ENCODE measurements at places on chromosomes 12 and 14.

DNA sequence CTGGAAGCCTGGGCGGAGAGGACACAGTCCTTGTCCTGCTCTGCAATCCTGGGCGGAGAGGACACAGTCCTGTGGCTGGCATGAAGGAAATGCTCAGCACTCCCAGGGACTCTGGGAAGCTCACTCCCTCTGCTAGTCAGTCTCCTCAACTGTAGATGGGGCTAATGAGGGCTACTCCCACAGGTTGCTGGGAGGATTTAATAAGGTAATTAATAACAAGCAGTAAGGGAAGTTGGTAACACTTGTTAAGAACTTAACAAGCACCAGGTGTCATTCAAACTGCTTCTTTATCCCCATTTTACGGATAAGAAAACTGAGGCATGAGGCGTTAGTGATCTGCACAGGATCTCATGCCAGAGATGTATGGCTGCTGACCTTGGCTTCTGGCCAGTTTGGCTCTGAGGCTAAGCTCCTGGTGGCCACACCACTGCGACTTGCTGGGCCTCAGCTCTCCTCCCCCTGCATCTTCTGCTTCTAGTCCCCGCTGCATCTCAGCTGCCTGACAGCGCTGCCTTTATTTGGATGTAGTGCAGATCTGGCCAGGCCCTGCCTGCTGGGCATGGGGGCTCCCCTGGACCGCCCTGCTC, 54.1 kb upstream of the BEGAIN start:
- DNase-seq = no peak

- no peak for DNase-seq
These were observed 70.1 kb downstream of the CLIP1 start for GRCh38 chr12:122352394-122352793.

GRCh38 chr14:31692376-31692781, 131.2 kb downstream of the NUBPL start:
- DNase-seq = no peak

DNA sequence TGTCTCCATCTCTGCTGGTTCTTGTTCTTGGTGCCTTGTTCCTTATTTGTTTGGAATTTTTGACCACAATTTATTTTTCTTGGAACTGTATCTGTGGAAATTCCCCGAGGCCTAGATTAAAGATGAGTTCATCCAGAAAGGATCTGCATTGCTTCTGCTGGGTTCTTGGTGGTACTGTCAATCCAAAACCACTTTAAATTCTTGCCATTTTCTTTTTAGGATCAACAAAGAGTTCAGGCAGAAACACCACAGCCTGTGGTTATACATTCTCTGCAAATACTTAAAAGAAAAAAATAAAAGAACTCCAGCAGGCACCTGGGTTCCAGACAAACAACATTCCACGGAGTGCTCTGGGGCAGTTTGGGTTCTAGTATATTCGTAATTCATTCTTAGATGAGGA, 6.0 kb upstream of the VAMP1 start:
- DNase-seq = peak; percentile 23

GRCh38 chr14:36070031-36070719, 106.3 kb downstream of the PTCSC3 start:
- peak; percentile 89 for DNase-seq

All from T47D (cell line).